ENCODE measurements at places on chromosomes 16 and 17. TPM values are rescaled to one million over a fixed set of nuclear protein-coding genes. Genes with fewer than 3 reads are reported as not detected.
A peak's percentile ranks its signal among the peaks of the same experiment; 100 is the strongest.

The CDH1 gene
- 237 TPM for total RNA-seq

GRCh38 chr17:77316191-77316641, 175.4 kb downstream of the SEC14L1 start:
- peak; percentile 80 for DNase-seq

The CD300LG gene
- total RNA-seq = not detected

The CA5A gene
- total RNA-seq = not detected

GRCh38 chr17:77839698-77840512, 118.6 kb upstream of the TNRC6C start:
- DNase-seq = no peak

GRCh38 chr16:58551496-58551895, 36.2 kb downstream of the SETD6 start:
- no peak for DNase-seq

The CDC42EP4 gene
- total RNA-seq = 28.2 TPM

- peak; percentile 96 for DNase-seq
These were observed 7.1 kb upstream of the TEX19 start for GRCh38 chr17:82351713-82352488.

GRCh38 chr16:31273676-31274075, 13.9 kb downstream of the ITGAM start:
- DNase-seq = peak; percentile 24

The GAST gene
- not detected for total RNA-seq

GRCh38 chr16:49889725-49890397, 33.9 kb upstream of the ZNF423 start:
- no peak for DNase-seq

The KRT27 gene
- not detected for total RNA-seq
